ENCODE measurements at places on chromosomes 2 and 18.

DNA sequence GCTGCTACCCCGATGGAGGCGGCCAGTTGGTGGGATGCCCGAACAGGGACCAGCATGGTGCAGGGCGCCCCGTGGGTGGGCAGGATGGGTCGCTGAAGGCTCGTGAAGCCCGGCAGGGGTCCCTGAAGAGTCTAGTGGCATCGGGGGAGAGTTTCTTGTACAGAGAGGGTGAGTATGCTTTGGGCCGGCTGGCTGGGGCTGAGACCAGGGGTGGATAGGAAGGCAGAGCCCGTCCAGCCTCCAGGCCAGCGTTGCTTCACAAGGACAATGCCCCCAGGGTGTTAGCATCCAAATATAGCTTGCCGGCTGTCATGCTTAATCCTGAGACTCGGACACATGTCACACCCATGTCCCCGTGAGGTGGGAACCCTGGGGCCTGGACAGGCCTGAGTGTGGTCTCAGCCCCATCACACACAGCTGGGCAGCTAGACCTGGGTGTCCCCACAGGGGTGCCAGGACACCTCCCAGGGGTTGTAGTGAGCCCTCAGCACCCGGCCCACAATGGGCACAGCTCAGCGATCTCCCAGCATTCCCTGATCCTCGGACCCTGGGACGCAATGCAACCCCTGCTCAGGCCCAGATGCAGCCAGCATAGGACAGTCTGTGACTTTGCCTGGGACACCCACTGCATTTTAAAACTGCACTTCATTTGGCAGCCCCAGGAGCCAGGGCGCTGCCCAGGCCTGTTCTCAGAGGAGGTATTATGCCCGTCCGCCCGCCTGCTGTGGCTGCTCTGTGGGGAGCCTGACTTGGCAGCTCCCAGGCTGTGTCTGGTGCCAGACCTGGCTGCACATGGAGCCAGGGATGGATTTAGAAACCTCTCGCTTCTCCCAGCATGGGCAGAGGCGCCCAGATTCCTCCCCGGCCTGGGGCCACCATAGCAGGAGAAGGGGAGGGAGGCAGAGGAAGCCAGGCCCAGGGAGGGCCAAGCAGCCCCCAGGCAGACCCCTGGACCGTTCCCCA lies 36.4 kb downstream of the RAMP1 start:
- DNase-seq, result no peak

DNA sequence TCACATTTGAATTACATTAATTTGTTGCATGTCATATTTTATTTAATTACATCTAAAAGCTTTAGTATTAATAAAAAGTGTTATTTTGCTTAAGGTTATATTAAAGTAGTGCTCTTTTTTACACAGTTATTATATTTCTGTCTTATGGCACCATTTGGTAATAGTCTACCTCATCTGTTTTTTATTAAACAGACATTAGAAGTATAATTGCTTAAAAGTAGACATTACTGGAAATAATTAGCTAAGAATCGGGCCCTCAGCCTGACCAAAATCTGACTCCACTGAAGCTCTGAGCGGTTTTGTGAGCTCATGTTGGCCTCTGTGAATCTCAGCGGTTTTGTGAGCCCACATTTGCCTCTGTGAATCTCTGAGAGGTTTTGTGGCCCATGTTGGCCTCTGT lies 102.5 kb upstream of the SNTG2 start:
- DNase-seq, result no peak

- no peak for DNase-seq
These were observed 11.9 kb downstream of the LBH start for GRCh38 chr2:30243231-30243630.

GRCh38 chr2:217283460-217283859 lies 423.6 kb upstream of the TNP1 start:
- no peak for DNase-seq

- no peak for DNase-seq
These were observed 35.5 kb upstream of the YWHAQ start for GRCh38 chr2:9666306-9666705.

DNA sequence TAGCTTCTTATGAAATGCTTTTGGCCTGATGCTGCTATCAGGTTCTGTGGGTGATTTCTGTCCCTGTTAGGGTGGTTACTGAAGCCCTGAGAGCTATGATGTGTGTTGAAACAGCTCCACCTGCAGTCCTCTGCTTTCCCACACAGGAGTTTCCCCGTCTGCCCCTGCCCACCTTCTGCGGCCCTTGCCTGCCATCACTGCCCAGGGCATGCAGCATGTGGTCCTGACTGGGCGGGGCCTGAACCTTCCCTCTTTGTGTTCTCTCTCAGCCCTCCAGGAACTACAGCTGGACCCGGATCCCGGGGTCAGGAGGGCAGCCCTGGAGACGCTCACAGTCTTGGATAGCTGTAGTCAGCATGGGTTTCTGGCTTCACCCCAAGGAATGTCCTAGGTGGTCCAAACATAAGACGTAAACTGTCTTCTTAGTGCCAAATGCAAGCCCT lies 21.4 kb downstream of the HJURP start:
- DNase-seq, result no peak

GRCh38 chr2:213187833-213188532 lies 36.6 kb upstream of the IKZF2 start:
- no peak for DNase-seq

- no peak for DNase-seq
These were observed 98.2 kb upstream of the DTNA start for GRCh38 chr18:34611904-34612303.

DNA sequence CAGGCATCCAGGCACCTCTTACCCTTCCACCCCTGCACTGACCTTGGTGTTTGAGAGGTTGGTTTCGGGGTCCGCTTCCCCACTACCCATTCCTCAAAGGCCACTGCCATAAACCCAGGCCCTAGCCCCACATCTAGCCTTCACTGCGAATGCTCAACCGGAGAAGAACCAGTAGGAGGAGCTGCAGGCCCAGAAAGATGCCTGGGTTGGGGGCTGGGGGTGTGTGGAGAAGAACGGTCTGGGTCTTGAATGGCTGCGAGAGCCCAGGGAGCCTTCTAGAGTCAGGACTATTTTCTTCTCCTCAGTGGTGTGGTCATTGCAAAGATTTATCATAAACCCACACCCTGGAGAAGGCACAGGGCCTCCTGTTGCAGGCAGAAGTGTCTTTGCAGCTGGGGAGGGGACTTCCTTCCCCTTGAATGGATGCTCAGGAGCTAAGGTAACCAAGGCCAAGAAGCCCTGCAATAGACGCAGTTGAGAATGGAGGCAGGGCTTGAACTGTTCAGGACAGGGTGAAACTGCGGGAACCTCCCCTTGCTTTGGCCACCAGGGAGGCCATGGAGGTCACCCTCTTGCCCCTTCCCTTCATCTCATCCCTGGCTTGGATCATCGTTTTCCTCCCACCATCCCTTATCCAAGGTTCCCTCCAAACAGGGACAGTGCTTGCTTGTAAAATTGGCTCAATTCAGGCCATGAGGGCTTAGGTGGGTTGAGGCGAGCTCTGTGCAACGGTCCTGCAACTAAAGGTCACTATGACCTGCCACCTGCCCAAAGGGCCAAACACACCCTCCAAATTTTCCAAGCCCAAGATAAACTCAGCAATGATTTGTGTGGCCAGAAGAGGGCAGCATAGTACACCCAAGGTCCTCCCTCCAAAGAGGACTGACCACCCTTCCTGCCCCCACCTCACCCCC lies 20.9 kb downstream of the THNSL2 start:
- no peak for DNase-seq

GRCh38 chr18:34042423-34043146 lies 182.1 kb downstream of the NOL4 start:
- DNase-seq, result no peak

GRCh38 chr2:222959358-222959757 lies 92.6 kb upstream of the KCNE4 start:
- DNase-seq, result no peak

GRCh38 chr2:133420788-133421187 lies 147.5 kb downstream of the NCKAP5 start:
- DNase-seq, result no peak

DNA sequence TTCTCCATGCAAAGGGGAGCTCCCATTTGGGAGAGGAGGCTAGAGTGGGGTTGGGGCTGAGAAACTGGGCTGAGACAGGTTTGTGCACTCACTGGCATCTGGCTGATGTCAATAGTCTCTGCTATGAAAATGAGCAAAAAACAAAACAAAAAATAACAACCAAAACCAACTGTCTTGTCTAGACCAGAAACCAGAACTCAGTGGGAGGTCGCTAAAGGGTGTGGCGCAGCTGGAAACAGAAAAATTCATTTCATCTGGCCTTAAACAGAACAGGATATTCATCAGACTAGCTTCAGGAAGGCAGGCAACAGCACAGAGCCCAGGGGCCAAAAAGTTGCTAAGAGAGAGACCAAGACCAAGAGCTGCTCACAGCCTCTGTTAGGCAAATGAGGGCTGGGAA lies 126.1 kb downstream of the THNSL2 start:
- DNase-seq, result no peak

GRCh38 chr2:143162997-143163396 lies 33.8 kb downstream of the ARHGAP15 start:
- no peak for DNase-seq

DNA sequence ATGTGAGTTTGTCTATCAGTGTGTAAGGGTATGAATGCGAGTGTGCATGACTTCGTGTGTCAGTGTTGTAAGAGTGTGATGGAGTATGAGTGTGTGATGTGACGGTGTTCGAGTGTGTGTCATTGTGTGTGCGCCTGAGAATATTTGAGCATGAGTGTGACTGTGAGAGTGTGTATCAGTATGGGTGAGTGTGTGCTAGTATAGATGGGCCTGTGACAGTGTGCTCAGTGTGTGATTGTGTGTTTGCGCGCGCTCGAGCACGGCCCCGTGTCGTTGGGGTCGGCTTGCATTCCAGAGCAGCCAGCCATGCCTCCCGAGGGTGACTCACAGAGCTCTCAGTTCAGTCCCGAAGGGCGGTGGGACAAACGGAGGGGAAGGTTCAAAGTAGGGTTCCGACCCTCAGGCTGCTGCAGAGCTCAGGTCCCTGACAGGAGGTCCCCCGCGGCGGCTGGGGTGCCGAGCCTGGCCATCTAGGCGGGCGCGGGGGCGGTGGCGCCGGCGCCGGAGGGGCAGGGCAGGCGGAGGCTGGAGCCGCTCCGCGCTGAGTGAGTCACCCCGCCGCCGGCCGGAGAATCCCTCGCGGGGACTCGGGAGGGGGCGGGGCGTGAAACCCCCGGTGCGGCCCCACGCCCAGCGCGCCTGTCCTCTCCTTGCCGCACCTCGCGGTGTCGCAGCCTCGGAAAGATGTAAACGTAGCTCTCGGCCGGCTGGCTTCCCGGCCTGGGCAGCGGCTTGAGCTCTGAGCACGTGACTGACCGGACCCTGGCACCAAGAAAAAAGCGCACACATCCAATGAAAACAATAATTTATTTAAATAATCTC lies 3.8 kb downstream of the DLX2 start:
- peak; percentile 64 for DNase-seq
